SJSA1 (cell line): ENCODE measurements at places on chromosomes 3 and 15.

GRCh38 chr3:56005196-56005805 is 463.0 kb downstream of the ERC2 start:
- no peak for DNase-seq

DNA sequence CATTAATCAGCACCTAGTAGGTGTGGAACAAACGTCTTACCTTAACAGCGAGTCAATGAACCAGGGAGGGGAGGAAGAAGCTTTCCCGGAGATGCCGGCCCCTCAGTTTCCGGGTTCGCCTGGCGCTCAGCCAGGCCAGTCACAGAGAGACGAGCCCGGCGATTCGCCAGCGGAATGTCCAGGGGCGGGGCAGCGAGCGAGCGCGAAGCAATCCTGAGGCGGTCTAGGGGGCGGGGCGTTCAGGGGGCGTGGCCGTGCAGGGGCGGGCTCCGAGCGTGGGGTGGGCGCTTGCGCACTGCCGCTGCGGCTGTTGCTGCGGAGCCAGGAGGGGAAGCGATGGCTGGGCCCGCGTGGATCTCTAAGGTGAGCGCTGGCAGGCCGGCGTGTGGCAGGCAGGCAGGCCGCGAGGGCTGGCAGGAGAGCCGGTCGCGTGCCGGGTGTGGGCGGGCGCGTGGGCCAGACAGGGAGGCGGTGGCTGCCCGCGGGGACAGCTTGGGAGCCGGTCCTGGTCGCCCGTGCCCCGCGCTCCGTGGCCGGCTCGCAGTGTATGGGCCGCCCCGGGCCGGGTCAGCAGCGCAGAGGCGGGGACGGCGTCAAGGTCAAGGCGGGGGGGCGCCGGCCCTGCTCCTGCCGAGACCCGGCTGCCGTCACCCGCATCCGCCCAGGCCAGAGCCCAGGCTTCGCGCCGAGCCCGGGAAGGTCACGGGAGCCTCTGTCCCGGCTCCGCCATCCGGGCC is at the start of gene IDH3A:
Gene IDH3A, plus strand, starts transcription at position 295 of the 737 bp plus-strand sequence. Its CDS starts 42 bp downstream, at position 337.
- DNase-seq, result peak; percentile 92

DNA sequence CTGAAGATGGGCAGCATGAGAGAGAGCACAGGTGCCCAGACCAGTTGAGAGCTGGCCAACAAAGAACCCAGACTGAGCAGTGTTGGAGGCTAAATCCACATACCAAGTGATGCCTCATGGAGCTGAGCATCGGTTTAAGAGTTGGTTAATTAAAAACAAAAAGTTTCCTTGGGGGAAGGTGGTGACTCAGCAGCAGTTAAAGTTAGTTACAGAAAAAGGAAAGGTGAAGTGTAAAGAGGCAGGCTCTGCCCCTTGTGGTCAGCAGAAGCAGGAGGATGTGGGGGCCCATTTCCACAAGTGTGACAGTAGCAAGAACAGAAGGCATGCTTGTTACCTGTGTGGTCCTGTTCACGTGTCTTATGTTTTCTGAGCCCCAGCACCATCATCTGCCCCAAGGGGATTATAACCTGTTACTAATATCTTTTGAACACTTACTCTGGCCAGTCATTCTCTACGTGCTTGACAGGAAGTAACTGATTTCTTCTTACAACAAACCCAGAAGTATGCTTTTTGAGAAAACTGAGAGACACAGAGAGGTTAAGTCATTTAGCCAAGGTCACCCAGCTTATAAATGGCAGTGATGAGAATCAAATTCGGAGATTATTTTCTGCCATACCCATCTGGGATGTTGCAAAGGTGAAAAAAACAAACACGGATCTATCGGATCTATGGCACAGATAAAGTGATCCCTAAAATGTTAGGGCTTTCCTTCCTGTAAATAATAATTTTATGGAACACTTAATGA is 91.0 kb downstream of the EPHB1 start:
- no peak for DNase-seq

DNA sequence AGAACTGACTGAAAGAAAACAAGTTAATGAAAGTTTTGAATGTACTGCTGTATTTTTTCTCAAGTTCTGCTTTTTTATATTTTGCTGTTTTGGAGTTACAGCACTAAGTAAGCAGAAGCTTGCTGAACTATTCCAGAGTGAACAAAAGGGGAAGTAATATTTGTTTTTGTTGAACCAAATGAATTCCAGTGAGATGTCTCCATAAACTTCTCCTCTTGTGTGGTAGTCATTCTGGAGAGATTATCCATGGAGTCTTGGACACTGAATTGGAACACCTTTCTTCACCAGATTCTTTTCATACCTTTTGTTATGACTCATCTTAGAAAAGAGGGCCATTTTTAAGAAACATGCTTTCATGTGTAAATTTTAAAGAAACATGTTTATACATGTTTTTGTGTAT is 8.8 kb downstream of the ANKUB1 start:
- peak; percentile 94 for DNase-seq

GRCh38 chr15:72369964-72370363 is 5.8 kb downstream of the HEXA start:
- DNase-seq, result no peak

DNA sequence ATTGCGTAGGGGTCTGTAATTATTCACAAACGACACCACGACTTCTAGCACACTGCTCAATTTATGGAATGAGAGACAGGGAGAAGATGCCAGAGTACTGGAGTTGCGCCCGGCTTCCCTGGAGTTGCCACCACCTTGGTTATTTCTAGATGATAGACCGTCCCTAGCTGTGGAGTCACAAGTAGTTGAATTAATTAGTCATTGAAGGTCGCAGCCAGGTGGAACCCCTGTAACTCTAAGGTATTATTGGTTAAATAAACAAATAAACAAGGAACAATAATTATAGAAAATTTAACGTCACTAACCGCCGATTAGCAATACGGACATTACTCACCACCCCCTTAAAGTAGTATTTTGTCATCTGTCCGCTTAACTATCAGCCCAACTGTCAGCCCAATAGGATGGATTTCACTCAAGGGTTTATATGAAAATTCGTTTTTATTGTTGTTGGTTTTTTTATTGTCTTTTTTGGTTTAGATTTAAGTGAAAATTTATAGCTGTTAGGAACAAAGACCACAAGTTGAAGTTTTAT is 911 bp upstream of the AZI2 start:
- DNase-seq, result no peak

GRCh38 chr15:95520511-95520910 is 810.0 kb upstream of the NR2F2 start:
- DNase-seq, result no peak

DNA sequence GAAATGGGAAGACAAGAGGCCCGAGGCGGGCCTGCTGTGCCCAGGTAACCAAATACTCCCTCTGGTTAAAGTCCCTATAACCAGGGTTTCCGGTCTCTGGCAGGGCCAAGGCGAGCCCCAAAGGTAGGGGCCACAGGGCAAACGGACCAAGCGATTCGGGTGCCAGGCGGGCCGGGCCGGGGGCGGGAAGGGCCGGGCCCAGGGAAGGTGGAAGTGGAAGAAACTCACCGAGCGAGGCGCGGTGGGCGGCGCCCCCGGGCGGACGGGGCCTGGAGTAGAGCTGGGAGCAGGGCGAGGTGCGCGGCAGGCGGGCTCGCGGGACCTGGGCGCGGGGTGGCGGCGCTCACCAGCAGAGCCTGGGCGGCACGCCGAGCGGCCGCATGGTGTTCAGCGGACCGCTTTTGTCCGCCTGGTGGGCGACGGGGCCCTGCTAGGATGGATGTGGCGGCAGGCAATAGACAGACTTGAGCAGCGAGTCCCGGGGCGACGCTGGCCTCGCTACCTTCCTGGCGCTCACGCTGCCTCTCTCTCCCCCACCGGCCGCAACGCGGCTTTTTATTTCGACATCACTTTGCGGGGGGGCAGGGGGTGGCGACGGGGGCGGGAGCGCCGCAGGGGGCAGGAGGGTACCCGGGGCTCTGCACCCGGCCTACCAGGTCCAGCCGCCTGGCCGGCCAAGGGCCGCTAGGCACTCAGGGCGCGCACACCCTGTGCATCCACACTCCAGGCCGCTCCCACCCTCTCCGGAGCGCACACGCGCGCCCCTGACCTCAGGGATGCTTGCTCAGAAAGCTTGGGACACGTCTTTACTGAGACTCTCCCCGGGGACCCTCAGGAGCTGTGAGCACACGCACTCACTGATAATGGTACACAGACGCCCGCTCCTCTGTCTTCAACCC is at the start of gene GATA2:
Gene GATA2, minus strand, starts transcription at position 531 of the 899 bp plus-strand sequence. CDS start 6,170 bp downstream, outside the sequence.
- no peak for DNase-seq

DNA sequence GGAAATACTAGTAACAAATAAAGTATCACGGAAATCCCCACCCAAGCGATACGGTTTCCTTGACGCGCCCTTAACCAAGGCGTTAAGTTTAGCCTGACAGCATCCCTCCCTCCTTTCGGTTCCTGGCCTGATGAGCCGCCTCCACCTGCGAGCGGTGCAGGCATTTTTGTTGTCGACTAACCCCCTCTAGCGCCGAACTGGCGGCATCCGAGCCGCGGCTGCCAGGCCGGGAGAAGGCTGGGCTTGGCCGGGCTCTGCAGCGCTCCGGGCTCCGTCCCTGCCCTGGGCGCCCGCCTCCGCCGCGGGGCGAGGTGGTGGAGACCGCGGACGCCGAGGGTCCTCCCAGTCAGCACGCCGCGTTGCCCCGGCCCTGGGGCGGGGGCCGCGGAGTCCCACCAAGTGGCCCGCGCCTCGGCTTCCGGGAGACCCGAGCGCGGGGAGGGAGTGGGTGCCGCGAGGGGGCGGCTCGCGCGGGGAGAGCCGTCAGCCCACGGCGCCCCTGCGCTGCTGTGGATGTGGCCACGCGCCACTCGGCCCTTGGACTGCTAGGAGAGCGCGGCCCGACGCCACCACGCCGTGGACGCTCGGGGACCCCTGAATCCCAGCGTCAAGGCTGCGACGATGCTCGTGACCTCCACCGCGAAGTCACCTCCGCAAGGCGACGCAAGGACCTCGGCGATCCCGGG is 1.1 kb upstream of the EPHA6 start:
- peak; percentile 31 for DNase-seq

- no peak for DNase-seq
Measured at GRCh38 chr15:97084650-97085049, 754.1 kb downstream of the NR2F2 start.

- no peak for DNase-seq
Measured at GRCh38 chr3:46372492-46373359, 2.0 kb downstream of the CCR5 start.

DNA sequence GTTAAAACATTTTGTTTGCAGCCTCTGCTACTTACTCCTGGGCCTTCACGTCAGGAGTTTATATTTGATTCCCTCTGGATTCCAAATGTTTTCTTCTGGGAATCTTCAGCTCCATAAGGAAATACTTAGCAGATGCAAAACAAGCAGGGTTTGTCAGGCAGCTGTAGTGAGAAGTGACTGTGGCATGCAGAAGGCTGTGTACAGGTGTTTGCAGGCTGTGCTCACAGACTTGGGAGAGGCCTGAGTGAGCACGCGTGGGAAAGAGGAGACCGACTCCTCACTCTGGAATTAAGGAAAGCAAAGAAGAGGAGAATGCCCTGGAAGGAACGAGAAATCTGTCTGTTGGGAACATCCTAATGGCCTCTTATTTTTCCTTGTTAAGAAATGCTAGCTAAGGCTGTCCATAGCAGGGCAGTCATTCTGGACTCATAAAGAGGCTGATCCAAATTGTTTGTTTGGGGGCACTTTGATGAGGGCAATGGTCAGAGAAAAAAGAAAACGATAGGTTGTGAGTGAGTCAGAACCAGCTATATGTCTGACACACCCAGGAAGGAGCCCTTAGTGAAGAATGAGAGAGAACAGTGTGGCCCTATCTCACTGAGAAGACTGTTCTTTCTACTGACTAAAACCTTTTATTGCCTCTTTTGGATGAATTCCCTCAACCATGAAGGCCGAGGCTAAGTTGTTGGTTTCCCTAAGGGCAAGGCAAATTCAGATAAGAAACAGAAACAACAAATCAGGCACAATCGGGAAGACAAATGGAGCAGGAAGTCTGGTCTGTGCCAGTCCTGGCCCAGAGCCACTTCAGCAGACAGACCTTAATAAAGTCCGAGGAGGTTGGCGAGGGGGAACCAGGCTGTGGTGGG is 82.6 kb downstream of the TGFBR2 start:
- DNase-seq, result peak; percentile 39

DNA sequence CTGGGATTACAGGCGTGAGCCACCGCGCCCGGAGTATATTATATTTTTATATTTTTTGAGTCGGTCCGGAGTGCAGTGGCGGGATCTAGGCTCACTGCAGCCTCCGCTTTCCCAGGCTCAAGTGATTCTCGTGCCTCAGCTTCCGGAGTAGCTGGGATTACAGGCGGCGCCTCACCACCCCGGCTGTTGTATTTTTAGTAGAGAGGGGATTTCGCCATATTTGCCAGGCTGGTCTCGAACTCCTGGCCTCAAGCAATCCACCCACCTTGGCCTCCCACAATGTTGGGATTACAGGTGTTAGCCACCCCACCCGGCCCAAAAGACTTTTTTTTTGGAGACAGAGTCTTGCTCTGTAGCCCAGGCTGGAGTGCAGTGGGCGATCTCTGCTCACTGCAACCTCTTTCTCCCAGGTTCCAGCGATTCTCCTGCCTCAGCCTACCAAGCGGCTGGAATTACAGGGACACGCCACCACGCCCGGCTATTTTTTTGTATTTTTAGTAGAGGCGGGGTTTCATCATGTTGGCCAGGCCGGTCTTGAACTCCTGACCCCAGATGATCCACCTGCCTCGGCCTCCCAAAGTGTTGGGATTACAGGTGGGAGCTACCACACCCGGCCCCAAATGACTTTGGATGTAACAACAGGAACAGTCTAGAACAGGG is 1.0 kb downstream of the ZNF589 start:
- DNase-seq, result no peak

- no peak for DNase-seq
Measured at GRCh38 chr3:142027300-142027699, 122.0 kb downstream of the TFDP2 start.

GRCh38 chr3:53590606-53591005 is 96.2 kb downstream of the CACNA1D start:
- no peak for DNase-seq
